ENCODE measurements at places on chromosomes 5 and 9.

DNA sequence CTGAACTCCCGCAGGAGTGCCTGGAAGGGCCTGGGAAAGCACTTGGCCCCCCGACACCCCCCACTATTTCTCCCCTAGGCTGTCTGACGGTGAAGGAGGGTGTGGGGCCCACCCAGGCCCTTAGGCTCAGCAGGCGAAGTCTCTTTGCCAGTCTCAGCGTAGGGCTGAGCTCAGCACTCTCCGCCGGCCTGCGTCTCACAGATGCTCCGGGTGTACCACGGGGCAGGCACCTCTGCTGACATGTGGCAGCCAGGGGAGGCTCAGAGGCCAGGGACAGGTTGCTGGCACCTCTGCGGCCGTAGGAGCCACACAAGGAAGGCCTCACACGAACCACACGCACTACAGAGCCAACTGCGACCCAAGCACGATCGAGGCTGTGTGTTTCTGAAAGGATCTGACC is 114.2 kb downstream of the VAV2 start:
- DNase-seq, result no peak

DNA sequence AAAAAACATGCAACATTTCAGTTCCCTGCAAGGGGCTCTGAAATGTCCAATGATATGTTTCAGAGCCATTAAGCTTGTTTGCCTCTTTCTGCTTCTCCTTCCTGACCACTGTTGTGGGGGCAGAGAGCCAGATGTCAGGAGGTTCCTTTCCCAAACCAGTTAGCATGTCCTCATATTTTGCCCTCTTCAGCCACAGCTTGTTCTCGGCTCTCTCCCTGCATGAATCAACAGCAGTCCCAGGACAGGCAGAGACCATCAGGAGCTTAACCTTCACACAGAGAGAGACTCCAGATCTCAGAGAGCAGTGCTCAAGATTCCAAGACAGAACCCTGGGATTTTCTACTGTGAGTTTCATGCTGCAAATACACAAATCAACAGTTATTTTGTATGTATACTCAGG is 218.5 kb downstream of the COMMD10 start:
- DNase-seq, result no peak

- no peak for DNase-seq
Measured at GRCh38 chr5:132380047-132380446, 10.5 kb downstream of the SLC22A5 start.

DNA sequence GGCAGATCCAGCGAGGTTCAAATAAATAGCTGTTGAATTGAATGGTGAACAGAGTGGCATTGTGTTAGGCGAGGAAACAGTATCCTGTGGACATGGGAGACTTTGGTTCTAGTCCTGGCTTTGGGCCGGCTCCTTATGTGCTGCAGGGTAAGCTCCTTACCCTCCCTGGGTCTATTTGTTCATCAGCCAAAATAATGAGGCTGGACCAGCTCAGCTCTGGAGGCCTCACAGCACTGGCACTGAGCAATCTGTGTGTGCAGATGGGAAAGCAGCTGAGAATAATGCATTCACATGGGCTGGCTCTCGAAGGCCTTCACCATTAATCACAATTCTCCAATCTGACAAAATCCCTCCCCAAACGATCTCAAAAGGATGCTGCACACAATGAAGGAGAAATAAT is 81.9 kb downstream of the APBA1 start:
- DNase-seq, result no peak

GRCh38 chr9:27468462-27469110 is 55.5 kb upstream of the IFNK start:
- DNase-seq, result no peak

GRCh38 chr5:41921874-41922273 is 3.2 kb upstream of the FBXO4 start:
- DNase-seq, result no peak

- no peak for DNase-seq
Measured at GRCh38 chr9:134768332-134768708, 112.3 kb upstream of the FCN2 start.

GRCh38 chr5:55568654-55569512 is 34.1 kb upstream of the PLPP1 start:
- DNase-seq, result no peak

- peak; percentile 52 for DNase-seq
Measured at GRCh38 chr5:143435210-143435657, 31.7 kb upstream of the NR3C1 start.

- no peak for DNase-seq
Measured at GRCh38 chr5:109310315-109310714, 99.5 kb downstream of the PJA2 start.

- no peak for DNase-seq
Measured at GRCh38 chr9:70389621-70390266, 24.7 kb downstream of the KLF9 start.

DNA sequence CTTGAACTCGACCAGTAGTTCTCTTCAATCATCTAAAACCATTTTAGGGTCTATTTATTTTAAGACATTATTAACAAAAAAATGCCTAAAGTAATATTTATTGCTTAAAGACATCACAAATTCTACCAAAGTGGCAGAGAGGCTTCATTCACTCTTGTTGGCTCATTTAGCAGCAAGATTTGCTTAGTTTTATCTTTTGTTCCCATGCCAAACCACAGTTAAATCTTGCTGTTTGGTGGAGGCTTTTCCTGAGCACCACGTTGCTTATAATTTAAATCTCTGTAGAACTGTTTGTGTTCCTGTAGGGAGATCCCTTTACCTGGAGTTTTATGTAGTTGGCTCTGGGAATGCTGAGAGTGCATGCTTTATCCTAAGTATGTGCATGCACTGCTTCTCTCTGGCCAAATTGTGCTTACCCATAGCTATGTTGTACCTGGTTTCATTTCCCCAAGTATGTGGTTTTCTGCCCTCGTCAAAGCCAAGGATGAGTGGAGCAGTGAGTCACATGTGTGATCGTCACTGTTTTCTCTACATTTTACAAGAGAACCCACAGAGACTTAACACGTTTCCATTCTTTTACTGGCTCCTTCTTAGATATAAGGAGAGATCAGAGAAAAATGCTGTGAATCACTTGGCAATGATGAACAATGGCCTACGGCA is 42.1 kb upstream of the MAST4 start:
- DNase-seq, result no peak

DNA sequence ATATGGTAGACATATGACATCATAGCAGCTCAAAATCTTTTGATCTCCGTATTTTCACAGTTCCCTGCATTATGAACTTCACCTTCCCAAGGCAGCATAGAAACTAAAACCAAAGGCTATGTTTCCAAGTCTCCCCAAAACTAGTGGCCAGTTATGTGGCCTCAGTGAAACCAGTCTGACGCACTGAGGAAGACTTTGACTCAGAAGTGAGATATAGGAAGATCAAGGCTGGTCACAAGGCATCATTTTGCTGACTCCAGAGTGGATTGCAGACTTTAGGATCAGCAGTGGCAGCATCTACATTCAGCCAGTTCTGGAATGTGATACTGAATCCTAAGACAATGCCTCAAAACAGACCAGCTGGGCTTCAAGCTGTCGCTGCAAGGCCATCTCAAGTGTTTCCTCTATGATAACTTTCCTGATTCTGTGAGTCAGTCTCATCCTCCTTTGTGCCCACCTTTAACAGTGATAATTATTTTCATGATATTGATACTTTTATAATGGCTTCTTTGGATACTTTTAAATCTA is 34.4 kb upstream of the ELL2 start:
- no peak for DNase-seq

GRCh38 chr5:72245546-72245945 is 74.5 kb downstream of the MRPS27 start:
- no peak for DNase-seq

GRCh38 chr5:115460472-115460871 is 84.1 kb downstream of the FEM1C start:
- no peak for DNase-seq

- no peak for DNase-seq
Measured at GRCh38 chr5:89849830-89850512, 559.6 kb downstream of the CETN3 start.

GRCh38 chr5:146944019-146944418 is 65.5 kb upstream of the PPP2R2B start:
- DNase-seq, result no peak

- DNase-seq, result no peak
Measured at GRCh38 chr5:120778491-120779484, 314.7 kb downstream of the PRR16 start.

- no peak for DNase-seq
Measured at GRCh38 chr9:79962836-79963235, 391.1 kb downstream of the TLE4 start.

DNA sequence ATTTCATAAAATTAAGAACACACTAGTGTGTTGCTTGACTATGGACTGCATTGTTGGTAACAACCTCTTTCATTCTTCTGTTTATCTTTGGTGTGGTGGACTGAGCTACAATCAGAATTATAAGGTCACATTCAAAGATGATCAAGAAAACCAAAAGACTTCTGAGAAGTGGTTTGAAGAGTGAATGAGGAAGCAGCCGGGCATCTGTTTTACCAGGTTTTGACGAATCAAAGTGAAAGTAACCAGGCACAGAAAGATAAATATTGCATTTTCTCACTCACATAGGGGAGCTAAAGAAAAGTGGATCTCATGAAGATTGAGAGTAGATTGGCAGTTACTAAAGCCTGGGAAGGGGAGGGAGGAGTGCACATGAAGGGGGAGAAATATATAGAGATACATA is 589.1 kb downstream of the ZNF608 start:
- DNase-seq, result no peak

DNA sequence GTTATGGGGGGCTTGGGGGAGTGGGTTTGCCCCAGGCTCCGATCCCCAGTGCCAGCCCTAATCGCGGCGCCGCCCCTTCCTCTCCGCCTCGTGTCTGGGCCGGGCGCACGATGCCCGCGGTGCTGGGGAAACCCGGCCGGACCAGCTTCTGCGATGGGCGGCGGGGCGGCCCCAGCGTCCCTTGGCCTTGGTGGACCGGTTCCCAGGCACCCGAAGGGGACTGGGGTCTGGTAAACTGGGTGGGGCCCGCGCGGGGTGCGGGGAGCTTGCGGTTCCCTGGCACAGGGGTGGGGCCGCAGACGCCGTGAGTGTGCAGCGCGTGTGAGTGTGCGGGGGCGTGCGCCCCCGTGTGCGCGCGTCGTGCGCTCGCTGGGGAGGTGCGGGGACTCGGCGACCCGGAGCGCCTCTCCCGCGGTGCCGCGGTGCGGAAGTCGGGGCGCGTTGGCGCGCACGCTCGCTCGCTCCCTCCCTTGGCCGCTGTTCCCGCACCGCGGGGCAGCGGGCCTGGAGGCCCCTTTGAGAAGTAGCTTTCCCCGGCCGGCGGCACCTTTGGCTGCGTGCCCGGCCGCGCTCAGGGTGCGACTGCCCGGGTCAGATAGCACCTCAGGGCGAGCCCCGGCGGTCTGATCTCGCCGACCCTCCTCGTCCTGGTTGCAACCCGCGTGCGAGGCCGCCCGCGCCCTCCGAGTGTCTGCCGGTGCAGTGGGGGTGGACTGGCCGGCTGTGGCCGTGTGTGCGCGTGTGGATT is 568 bp downstream of the MACIR start:
- peak; percentile 71 for DNase-seq

GRCh38 chr5:69416699-69417098 is 1.8 kb downstream of the MARVELD2 start:
- no peak for DNase-seq

GRCh38 chr5:169801324-169801777 is 164.3 kb downstream of the DOCK2 start:
- no peak for DNase-seq

DNA sequence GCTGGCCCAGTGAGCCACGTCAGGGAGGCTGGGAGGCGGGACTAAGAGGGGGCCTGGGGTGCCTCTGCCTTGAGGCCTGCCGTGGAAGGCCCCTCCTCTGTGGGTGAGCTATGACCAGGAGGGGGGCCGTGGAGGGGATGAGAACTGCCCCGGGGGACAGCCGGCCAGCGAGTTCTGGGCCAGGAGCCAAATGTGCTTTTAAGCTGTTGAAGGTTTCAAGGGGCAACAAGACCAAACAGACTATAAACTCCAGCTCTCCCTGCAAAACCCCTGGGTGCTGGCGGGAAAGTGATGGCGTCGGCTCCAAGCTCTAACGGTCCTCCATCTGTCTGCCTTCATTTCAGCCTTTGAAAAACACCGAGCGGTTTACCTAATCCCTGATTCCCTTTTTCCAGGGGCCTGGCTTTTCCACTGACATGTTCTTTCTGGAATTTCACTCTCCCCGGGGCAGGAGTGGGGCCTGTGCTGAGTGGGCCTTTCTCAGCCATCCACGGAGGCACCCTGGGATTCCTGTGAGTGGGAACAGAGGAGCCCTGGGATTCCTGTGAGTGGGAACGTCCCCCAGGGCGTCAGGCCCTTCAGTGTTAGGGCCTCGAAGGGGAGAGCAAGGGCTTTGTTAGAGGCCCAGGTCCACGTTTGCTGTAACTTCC is 65.6 kb downstream of the COL5A1 start:
- DNase-seq, result no peak

GRCh38 chr5:65651144-65651543 is 26.3 kb downstream of the SHLD3 start:
- DNase-seq, result no peak

DNA sequence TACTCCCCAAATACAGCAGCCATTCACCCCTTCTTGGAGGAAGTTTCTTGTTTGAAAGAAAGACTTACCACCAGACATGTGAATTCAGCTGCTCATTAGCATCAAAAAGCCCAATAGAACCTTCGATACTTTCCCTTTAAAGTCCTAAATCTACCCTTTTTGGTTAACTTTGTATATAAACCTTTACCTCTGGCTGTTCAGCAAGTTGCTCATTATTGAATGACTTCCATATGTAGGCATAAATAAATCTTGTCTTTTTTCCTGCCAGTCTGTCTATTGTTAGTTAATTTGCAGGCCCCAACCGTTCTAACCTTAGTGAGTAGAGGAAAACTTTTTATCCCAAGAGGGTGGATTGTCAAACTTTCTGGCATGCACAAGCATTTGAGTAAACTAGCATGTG is 27.9 kb upstream of the FBXL17 start:
- no peak for DNase-seq

DNA sequence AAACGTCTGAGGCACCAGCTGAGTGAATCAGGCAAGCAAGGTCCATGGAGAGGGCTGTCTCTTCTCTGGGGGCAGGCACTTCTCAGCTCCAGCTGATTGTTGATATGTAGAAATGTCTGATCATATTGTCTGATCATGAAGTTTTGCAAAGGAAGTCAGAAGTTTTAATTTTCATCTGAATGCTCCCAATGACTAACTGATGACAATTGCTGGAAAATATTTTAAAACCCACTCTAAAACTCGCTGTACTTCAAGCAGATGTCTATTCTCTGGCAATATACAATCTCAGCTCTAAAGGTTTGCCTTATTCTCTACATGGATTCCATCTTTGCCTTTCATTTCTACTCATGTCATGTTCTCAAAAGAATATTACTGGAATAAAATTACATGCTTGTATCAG is 12.7 kb downstream of the PLK2 start:
- no peak for DNase-seq

- DNase-seq, result no peak
Measured at GRCh38 chr5:87081016-87081415, 186.7 kb upstream of the RASA1 start.

GRCh38 chr5:115352571-115352970 is 56.1 kb upstream of the CCDC112 start:
- DNase-seq, result no peak

- no peak for DNase-seq
Measured at GRCh38 chr9:21558079-21558478, 76.0 kb upstream of the IFNE start.
